ENCODE measurements at places on chromosomes 6 and 20.

- no peak for DNase-seq
Observed at GRCh38 chr6:93248631-93249030, 170.7 kb downstream of the EPHA7 start.

- peak; percentile 75 for DNase-seq
Observed at GRCh38 chr6:33771146-33772081, 17.5 kb downstream of the LEMD2 start.

- DNase-seq = no peak
Observed at GRCh38 chr6:87282743-87283142, 39.6 kb upstream of the SMIM8 start.

- no peak for DNase-seq
Observed at GRCh38 chr20:20317621-20318364, 50.1 kb upstream of the INSM1 start.
